ENCODE measurements at places on chromosomes 11 and 22. TPM values are rescaled to one million over a fixed set of nuclear protein-coding genes. Genes with fewer than 3 reads are reported as not detected.

TRPC6 gene
- not detected for total RNA-seq

DNA sequence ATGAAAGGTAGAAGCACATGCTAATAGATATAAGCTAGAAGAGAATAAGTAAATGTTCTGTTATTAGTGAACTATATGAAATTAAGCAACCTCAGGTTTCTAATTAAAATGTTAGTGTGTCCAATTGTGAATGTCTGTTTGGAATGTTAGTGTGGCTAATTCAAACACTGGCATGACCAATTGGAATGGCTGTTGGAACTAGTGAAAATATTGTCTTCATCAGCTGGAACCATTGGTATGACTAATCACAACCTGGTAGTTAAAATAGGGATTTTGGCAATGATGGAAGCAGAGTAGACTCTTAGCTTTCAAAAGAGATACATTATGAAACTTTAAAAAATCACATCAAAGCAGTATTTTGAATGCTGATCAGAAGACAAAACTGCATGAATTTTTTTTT lies 66.8 kb downstream of the CYB5R2 start:
- no peaks in the 10 kb centered on the region for H3K27me3 ChIP-seq
- H3K36me3 ChIP-seq: peaks cover 6% of the 10 kb centered on the region

DNA sequence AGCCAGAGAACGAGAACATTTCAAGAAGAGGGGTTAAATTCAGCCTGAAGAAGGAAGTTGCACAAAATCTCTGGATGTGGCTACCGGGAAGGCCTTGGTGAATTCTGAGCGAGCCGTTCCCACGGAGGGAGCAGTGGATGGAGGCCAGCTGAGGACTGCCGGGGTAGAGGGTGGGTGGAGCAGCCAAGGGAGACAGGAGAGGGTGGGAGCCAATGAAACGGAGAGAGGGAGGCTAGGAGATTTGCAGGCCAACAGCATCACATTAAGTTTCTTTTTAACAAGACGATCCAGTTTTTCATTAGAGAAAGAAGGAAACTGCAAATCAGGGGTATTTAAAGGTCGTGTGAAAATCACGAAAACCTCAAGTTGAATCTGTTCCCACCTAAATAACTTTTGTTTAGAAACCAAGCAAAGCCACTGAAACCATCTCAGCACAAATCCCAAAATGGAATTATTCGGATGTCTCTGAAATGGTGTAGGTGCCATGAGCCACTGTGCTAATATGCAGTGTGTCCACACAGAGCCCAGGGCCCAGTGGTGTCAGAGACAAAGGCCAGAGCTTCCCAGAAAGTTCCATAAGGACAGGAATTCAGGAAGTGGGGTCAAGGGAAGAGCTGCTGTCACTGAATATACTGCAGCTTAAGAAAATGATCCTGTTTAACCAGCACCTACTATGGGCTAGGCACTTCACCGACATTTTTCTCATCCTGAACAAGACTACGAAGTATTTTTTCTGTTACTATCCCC lies 59.7 kb upstream of the SLC35C1 start:
- H3K27me3 ChIP-seq: peaks cover 36% of the 10 kb centered on the region
- no peaks in the 10 kb centered on the region for H3K36me3 ChIP-seq
- no peaks in the 10 kb centered on the region for H3K4me1 ChIP-seq
- DNase-seq: no peak
- H3K27ac ChIP-seq: no peak overlapping the region

DNA sequence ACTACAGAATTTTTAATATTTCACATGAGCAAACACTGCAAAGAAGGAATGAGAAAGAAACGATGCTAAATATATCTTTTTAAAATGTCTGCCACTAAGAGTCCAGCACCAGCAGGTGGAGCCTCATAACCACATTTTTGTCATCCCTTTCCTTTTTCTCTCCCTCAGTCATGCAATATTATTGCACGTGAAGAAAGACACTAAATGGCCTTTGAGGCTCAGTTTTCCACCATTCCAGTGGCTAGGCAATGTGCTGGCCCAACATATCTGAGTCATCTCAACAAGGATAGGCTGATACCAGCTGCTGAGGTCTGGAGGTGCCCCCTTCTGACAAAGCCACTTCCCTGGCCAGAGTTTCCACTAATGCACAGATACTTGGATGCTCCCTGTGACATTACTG lies 1.8 kb downstream of the ALKBH8 start:
- H3K4me3 ChIP-seq: peak overlapping the region; percentile 98
- peaks cover 70% of the 10 kb centered on the region for H3K4me1 ChIP-seq
- peak; percentile 68 for DNase-seq
- no peaks in the 10 kb centered on the region for H3K27me3 ChIP-seq

DNA sequence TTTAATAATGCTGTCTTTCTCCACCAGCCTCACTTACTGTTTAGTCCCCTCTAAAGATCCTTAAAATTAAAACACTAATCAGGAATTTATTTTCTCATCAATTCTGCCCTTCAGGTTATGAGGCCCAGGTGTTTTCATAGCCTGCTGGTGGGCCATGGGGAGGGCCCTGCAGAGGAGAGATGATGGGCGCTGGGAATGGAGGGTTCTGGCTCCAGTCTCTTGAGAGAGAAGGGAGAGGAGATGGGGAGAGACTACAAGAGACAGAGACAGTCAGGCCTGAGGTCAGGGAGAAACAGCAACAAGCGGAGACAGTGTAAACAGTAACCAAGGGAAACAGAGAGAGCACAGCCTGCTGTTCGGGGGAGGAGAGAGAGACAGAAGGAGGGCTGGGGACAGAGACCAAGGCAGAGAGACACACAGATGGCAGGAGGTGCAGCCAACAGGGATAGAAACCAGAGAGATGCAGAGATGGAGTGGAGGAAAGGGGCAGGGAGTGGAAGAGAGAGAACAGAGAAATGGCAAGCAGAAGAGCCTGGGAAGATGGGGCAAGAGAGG lies 187.3 kb upstream of the SYT13 start:
- no peaks in the 10 kb centered on the region for H3K36me3 ChIP-seq
- no peaks in the 10 kb centered on the region for H3K4me1 ChIP-seq
- no peak overlapping the region for H3K4me3 ChIP-seq
- H3K27ac ChIP-seq: no peak overlapping the region
- H3K27me3 ChIP-seq: peaks cover 39% of the 10 kb centered on the region

DNA sequence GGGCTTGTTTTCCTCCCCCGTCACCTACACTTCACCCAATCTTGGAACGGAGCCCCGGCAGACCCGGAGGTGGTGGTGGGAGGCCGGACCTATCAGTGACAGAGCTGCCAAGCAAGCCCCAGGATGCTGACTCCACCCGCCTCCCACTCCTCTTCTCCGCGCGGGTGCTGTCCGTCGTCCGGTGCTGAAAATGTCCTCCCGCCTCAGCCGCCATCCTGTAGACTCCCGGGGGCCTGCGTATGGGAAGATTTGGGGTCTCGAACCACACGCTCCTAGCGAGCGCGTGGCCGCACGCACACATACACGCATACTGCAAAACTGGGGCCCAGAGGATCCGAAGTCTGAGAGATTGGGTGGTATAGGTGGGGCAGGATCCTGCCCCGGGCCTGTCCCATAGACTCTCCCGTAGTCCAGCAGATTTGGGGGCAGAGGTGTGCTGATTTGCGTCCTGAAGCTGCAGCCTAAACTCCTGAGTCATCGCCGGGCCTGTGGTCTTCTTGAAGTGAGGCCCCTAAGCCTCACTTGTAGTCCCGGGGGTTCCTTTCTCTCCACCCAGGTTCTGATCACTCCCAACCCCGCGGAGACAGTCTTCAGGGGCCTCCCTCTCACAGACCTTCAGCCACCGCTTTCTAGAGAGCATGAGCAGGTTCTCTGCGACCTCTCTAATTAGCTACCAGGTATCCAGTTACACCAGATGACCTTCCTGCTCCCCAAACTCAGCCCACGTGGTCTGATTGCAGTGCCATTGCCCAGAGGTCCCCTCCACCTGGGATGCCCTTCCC lies 796 bp upstream of the YIF1A start:
- H3K27me3 ChIP-seq: peaks cover 13% of the 10 kb centered on the region
- H3K36me3 ChIP-seq: no peaks in the 10 kb centered on the region
- peak overlapping the region; percentile 96 for H3K4me3 ChIP-seq
- H3K27ac ChIP-seq: peak overlapping the region; percentile 99
- no peak for DNase-seq
- H3K4me1 ChIP-seq: peaks cover 30% of the 10 kb centered on the region

DNA sequence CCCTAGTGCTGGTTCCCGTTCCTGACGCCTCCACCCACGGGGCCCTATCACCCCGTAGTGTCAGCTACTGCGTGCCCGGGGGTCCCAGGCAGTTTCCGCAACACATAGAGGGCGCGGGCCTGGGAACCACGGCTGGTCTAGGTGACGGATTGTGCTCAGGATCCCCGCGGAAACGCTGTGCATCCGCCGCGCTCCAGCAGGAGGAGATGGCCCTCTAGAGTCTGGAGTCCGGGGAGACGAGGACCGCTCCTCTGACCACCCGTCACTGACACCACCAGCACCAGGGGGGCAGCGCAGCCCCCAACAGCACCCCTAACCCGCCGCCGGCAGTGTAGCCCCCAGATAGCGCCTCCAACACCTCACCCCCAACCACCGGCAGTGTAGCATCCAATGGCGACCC lies 4.4 kb upstream of the RFPL3 start:
- DNase-seq: no peak
- peaks cover 7% of the 10 kb centered on the region for H3K4me1 ChIP-seq
- peaks cover 17% of the 10 kb centered on the region for H3K27me3 ChIP-seq
- no peak overlapping the region for H3K27ac ChIP-seq
- H3K36me3 ChIP-seq: peaks cover 6% of the 10 kb centered on the region

DNA sequence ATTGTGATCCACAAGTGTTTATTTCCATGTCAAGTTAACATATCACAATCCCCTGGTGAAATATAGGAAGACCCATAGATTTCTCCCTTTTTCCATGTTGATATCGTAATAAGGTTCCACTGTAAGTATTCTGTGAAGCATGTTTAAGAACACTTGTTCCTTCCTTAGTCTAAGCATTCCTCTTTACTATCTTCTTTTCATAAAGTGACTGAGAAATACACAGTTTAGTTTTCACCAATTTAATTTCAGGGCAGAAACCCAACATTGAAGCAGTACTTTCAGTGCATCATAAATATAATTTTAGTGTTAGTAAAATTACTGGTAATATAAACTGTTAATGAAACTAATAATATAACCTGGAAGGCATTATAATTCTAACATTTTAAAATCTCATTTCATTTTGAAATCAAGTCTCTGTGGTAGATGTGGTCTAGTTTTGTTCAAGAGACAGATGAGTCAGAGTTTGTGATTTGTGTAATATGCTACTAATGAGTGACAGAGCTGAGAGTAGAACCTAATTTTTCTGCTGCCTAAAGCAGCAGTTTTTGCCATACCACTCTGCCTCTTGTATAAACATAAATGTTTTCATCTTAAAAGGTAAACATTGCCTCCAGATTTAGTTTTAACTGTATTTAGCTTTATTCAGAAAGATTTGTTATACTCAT lies 79.4 kb downstream of the ATM start:
- peaks cover 18% of the 10 kb centered on the region for H3K36me3 ChIP-seq
- peaks cover 2% of the 10 kb centered on the region for H3K27me3 ChIP-seq
- no peak overlapping the region for H3K27ac ChIP-seq
- no peak overlapping the region for H3K4me3 ChIP-seq
- H3K4me1 ChIP-seq: peaks cover 15% of the 10 kb centered on the region

DNA sequence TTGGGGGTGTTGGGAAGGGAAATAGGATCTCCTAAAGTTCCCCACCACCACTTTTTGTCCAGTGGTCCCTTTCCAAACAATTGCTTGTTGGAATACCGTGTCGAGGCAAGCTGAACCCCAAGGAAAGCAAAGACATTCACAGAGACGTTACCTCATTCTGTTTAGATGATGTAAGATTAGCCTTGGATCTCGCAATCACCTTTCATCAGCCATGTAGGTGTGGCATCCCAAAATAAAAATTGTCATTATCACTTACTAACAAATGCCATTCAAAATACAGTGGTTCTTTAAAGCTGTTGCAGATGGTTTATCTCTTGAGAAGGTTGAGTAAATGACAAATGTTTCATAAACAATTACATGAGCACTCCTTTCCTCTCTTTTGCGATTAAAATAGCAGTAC lies 86.5 kb upstream of the SLC25A18 start:
- H3K4me3 ChIP-seq: no peak overlapping the region
- peaks cover 33% of the 10 kb centered on the region for H3K27me3 ChIP-seq
- H3K36me3 ChIP-seq: no peaks in the 10 kb centered on the region
- no peak overlapping the region for H3K27ac ChIP-seq
- no peaks in the 10 kb centered on the region for H3K4me1 ChIP-seq
- no peak for DNase-seq

DNA sequence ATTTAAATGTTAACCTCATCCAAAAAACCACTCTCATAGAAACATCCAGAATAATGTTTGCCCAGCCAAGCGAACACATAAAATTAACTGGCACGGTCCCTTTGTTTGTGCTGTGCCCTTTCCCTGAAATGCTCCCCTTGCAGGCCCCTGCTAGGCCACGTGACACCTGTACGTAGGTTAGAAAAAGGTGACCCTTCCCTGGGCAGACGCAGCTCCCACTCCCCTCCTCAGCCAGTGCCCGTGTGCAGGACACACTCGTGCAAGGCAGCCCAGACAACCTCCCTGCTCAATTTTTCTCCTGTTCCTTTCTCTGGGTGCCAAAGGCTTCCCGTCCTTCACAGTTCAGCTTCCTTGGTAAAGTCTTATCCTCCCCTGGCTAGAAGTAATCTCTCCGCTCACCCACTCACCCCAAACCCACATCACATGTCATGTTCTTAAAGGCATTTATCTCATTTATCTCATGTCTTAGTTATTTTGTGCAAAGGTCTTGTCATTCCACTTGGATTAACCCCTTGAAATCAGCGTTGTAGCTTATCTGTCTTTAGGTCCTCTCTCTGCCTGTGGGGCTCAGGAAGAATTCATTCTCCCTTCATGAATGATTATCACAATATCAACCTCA lies 20.7 kb downstream of the FAM83F start:
- H3K4me3 ChIP-seq: no peak overlapping the region
- no peaks in the 10 kb centered on the region for H3K36me3 ChIP-seq
- H3K4me1 ChIP-seq: no peaks in the 10 kb centered on the region
- H3K27me3 ChIP-seq: peaks cover 24% of the 10 kb centered on the region
- no peak overlapping the region for H3K27ac ChIP-seq
- no peak for DNase-seq

Data from HFFc6 (cell line).